Prostate gland (tissue), 2 donors: ENCODE measurements at places on chromosomes 6 and 20.

GRCh38 chr20:44296011-44296410 lies 15.0 kb downstream of the FITM2 start:
- DNase-seq, result no peak

DNA sequence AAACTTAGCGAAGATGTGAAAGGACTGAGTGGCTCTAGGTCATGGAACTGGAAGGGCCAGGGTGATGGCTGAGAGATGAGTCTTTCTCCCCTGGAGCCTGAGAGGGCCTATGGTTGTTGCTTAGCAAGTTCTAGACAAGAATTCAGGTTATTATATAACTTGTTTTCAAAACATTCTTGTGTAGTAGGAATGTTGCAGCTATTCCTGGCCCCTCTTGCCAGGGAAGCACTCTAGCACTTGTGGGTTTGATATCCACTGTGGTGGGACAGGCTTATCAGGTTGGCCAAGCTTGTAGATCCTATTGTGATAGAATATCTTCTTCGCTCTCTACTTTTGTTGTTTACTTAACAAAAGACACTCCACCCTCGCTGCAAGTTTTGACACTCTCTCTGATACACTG lies 211.8 kb upstream of the CITED2 start:
- no peak for DNase-seq

- no peak for DNase-seq
These were observed 34.9 kb downstream of the CYP21A2 start for GRCh38 chr6:32073101-32073500.

- DNase-seq, result no peak
These were observed 4.0 kb upstream of the ACSS1 start for GRCh38 chr20:25061821-25062530.

- DNase-seq, result no peak
These were observed 25.7 kb downstream of the TNFRSF21 start for GRCh38 chr6:47283993-47284392.

GRCh38 chr6:64023693-64024092 lies 388.1 kb downstream of the PHF3 start:
- no peak for DNase-seq

DNA sequence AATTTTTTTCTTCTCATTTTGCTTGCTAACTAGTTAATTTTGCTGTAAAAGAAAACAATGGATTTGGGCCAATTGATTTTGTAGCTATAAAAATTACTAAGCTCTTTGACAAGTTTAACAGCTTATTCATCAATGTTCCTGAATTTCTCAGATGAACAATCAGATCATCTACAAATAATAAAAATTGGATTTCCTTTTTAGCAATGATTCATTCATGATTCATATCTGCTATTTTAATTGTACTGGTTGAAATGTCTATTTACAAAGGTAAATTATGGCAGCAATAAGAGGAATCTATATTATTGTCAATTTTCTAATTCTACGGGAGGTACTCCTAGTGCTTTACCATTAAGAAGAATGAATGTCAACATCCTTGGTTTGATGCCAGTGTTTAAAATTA lies 178.8 kb upstream of the BTBD3 start:
- no peak for DNase-seq
